ENCODE measurements at places on chromosomes 16 and 17.
A peak's percentile ranks its signal among the peaks of the same experiment; 100 is the strongest.

DNA sequence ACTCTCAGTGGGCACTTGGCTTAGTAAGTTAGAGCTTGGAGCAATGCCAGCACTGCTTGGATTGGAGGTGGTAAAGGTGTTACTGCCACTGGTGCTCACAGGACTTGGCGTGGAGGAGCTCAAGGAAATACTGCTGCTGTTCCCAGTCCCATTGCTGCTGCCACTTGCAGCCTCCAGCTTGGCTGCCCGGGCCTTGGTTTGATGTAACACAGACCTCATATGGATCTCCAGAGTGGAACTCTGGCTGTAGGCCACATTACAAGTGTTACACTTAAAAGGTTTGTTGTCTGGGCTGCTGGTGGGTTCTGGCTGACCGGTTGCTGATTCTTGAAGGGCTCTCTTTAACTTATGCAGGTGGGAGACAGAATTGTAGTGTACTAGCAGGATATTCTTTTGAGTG, 250.3 kb downstream of the ZFHX3 start:
- no peak for DNase-seq

- no peak for DNase-seq
These were observed 128.5 kb downstream of the MRTFB start for GRCh38 chr16:14199624-14200023.

GRCh38 chr17:80706463-80706867, 161.8 kb downstream of the RPTOR start:
- DNase-seq: no peak

GRCh38 chr16:70561623-70562022, 38.0 kb downstream of the SF3B3 start:
- DNase-seq: no peak

GRCh38 chr17:9104370-9105041, 83.2 kb downstream of the NTN1 start:
- DNase-seq: no peak

- DNase-seq: no peak
These were observed 5.7 kb upstream of the SDR42E1 start for GRCh38 chr16:82016964-82017363.

GRCh38 chr17:35376245-35376644, 2.8 kb upstream of the SLFN11 start:
- DNase-seq: no peak

- DNase-seq: peak; percentile 46
These were observed 44.3 kb downstream of the TBC1D16 start for GRCh38 chr17:79991140-79991923.

GRCh38 chr17:13212860-13213259, 195.0 kb upstream of the ELAC2 start:
- DNase-seq: no peak

GRCh38 chr16:85610446-85611193, 2.5 kb upstream of the GSE1 start:
- peak; percentile 61 for DNase-seq

DNA sequence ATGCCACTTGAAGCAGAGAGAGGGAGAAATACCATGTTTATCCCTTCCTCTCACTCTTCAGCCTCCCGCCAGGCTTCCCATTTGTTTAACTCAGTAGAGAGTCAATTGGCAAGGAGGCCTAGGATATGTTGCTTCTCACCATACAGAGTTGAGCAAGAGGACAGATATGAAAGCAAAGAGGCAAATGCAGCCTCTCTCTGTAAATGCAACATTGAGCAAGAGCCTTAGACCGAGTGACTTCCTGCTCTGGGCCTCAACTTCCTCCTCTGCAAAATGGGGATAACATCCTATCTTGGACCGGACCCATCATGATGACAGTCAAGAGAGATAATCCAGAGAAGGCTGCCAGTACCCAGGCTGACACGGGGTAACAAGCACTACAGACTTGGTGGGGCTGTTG, 36.8 kb downstream of the SOCS1 start:
- no peak for DNase-seq

DNA sequence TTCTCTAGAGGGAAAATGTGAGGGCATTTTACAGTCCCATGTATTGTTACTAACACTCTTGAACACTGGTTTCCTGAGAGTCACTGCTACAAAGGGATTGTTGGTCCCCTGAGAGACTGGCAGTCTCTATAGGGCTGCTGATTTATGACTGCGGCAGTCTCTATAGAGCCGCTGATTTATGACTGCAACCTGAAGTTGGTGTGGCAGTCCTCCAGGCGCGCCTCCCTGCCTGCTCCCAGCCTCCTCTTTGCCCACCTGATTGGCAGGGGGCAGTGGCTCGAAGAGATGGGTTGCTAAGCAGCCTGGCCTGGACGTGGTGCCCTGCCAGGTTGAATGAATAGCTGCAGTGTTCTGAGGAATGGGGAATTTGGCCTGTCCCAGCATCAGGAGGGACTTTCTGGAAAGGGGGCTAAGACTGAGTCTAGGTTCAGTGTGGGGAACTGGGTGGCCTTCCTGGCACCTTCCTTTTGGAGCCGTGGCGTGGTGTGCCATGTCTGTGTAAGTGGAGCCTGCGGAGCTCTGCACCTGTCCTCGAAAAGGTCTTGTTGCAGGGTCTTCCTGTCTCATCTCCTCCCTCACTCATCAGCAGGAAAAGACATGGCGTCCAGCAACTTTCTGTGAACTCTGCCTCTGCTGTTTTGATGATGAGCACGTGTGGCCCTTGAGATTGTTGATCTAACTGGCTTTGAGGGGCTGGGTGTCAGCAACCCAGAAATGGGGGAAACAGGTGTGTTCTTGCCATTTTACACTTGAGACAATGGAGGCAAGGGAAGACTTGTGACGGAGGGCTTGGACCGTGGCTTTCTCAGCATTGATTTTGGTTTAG, 24.9 kb downstream of the SAP30BP start:
- DNase-seq: no peak

GRCh38 chr16:88681709-88682451, 4.4 kb downstream of the SNAI3 start:
- DNase-seq: peak; percentile 71

DNA sequence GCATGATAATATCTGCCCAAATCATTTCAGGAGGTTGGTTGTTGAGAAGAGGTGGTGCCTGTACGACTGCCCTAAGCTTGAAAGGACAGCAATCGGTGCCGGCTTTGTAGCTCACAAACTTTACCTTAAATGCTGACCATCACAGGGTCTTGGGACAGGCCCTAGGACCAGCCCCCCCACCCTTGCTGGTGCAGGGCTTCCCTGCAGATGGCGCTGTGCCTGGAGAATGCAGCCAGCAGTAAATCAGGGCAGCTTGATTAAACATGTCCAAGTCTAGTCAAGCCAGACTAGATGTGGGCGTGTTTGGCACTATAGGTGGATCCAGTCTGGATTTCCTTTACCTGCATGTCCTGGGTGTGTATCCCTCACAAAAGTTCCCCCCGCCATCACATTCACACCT, 135.5 kb upstream of the CRHR1 start:
- no peak for DNase-seq

DNA sequence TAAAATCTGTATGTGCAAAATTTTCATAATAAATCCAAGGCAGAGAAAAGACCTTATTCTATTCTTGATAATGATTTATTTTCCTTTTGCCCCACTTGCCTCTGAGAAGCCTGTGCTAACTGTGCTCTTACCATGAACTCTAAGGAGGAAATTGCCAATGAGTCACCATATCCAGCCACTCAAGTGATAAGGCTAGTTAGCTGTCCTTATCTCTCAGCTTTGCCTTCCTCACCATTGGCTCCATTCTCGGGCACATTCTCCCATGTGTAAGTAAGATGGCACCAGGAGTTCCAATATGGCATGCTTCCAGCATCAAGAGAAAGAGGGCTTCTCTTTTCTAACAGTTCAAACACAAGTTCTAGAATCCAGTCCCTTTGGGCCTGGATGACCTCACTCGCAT, 142.4 kb downstream of the TOX3 start:
- DNase-seq: no peak

DNA sequence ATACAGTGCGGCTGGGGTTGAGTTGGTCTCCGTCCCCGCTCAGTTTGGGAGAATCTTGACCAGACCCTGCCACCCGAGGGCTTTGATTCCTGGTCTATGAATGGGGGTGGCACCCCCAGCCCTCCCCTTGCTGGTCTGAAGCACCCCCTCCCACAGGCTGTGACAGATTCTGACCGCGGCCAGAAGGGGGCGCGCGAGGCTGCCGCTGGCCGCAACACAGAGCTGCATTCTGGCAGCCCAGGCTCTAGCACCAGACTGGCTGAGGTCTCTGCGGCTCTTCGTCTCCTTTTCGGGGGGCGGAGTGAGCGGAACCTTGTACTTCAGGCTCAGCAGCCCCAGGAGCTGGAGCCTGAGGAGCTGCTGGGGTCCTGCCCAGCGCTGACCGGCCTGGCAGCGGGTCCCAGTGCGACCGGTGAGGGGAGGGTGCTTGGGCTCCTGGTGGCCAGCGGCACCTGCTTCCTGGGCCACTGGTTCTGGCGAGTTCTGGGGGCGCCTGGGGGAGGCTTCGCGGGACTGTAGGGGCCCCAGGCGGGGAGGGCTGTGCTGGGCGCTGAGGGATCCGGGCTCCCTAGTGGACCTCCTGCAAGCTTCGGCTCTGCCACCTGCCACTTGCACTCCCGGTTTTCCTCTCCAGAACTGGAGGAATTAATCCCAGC, 1011.6 kb downstream of the KCNJ18 start:
- no peak for DNase-seq

GRCh38 chr16:13110124-13110796, 208.9 kb downstream of the SHISA9 start:
- DNase-seq: no peak

GRCh38 chr17:39679521-39680192, 8.2 kb downstream of the PGAP3 start:
- DNase-seq: peak; percentile 64

GRCh38 chr17:1112875-1113274, 66.9 kb downstream of the ABR start:
- no peak for DNase-seq

GRCh38 chr16:73199214-73199613, 151.3 kb upstream of the ZFHX3 start:
- no peak for DNase-seq

DNA sequence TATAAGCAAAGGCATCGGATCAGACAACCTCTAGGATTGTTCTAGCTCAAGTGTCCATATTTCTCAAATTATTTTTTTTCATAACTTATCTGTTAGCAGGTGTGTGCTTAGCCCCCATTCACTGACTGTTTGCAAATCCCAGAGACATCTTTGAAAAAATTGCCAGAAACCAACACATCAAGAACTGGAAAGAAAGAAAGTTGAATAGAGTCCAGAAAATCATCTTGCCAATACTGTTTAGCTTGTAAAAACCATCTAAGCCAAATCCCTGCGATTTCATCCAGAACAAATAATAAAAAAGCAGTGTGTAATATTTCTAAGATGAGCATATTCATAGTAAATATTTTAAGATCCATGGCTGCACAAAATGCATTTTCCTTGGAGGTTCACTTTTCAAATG, 64.5 kb downstream of the WSCD1 start:
- DNase-seq: no peak

- no peak for DNase-seq
These were observed 7.0 kb downstream of the PDF start for GRCh38 chr16:69323415-69323814.

- no peak for DNase-seq
These were observed 36.4 kb downstream of the EFCAB5 start for GRCh38 chr17:29977836-29978235.

- peak; percentile 18 for DNase-seq
These were observed 543 bp downstream of the ARHGAP23 start for GRCh38 chr17:38428643-38429371.

DNA sequence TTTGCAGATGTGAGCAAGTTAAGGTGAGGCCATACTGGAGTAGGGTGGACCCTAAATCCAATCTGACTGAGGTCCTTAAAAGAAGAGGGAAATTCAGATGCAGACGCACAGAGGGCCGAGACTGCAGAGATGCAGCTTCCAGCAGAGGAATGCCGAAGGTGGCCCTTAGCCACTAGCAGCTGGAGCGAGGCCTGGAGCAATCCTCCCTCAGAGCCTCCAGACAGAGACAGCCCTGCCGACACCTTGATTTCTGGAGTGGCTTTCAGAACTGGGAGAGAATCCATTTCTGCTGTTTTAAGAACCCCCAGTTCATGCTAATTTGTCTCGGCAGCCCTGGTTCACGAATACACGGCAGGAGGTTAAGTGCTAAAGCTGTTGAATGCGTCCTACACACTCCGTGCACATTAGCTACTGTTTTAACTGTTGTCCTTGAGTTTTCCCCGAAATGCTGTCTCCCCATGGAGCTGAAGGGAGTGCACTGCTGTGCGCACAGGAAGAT, 135.5 kb downstream of the IRF8 start:
- no peak for DNase-seq

- DNase-seq: no peak
These were observed 41.5 kb upstream of the MYOCD start for GRCh38 chr17:12624211-12624610.

DNA sequence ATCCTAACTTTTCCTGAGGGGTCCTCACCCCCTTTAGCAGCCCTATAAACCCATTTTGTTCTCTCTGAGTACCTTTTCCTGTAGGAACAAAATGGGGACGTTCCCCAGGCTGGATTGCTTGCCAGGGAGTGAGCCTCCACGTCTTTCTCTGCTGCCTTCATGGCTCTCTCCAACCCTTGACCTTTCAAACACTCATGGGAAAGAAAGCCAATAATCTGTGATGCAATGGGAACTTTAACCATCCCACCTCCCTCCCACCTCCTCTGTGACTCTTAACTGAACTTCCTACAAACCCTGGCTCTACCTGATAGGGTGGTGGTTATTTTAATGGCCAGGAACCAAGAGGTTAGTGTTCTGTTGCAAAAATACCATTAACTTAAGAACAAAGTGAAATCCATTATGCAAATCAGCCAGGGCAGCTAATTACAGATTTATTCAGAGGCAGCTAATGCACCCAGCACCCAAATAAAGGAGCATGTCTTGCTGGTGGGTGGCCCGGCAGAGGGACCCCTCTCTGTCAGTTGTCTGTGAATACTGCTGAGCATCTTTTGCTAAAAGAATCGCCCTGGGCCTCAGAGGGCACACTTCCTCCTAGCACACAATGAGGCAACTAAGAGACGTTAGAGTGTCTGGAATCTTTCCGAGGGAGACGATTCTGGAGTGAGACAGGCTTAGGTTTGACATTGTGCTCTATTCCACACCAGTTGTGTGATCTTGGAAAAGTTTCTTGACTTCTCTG, 3.0 kb downstream of the PIPOX start:
- no peak for DNase-seq

- DNase-seq: no peak
These were observed 22.1 kb upstream of the B4GALNT2 start for GRCh38 chr17:49110509-49110908.

All from GDM1 (cell line).